ENCODE measurements at places on chromosomes 5 and 9.

- DNase-seq, result no peak
Measured at GRCh38 chr5:145462525-145462924, 372.6 kb downstream of the PRELID2 start.

DNA sequence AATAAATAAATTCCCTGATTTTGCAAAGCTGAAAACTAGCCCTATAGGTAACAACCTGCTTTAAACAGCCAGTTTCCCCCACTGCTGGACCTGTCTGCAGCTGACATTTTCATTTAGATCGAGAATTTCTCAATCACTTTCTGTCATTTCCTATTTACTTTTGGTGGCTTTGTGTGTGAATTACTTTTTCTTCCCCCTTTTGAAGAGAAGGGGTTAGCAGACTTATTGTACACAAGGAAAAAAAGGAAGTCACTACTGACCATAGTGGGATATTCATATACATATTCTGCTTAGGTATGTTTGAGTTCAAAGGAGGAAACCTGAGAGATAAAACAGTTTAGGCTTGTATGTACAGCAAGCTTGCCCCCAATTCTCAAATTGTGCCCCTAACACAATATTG lies 27.0 kb upstream of the IFNB1 start:
- DNase-seq, result no peak

GRCh38 chr5:71632168-71632567 lies 45.0 kb downstream of the MCCC2 start:
- DNase-seq, result no peak

DNA sequence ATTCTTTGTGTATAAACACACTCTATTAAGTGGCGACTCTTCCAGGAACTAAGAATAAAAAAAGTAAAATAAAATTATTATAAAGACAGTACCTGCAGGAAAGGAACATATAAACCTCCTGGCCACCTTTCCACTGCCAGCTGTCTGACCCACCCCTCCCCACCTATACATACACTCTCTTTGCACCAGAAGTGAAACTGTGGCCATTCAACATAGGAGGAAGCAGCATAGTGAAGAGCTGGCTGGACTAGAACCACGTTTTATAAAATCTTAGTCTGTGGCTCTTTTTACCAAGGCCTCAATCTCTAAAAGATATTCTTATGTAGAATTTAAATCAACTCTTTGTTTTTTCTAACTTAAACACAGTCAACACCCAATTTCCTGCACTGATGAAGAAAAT lies 289.6 kb downstream of the GABRB2 start:
- DNase-seq, result no peak

DNA sequence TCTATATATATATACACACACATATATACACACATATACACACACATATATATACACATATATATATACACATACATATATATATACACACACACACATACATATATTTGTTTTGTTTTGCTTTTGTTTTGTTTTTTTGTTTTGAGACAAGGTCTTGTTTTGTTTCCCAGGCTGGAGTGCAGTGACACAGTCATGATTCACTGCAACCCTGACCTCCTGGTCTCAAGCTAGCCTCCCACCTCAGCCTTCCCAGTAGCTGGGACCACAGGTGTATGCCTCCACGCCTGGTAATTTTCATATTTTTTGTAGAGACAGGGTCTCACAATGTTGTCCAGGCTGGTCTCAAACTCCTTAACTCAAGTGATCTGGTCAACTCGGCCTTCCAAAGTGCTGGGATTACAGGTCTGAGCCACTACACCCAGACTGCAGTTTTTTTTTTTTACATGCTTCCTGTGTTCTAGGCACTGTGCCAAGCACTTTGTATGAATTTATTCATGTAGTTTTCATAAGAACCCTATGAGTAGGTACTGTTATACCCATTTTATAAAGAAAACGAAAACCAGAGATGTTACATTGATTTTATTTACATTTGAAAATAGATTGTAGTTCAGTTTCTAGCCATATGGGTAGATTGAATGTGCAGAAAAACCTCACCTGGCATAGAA lies 120.7 kb downstream of the PBX3 start:
- no peak for DNase-seq

DNA sequence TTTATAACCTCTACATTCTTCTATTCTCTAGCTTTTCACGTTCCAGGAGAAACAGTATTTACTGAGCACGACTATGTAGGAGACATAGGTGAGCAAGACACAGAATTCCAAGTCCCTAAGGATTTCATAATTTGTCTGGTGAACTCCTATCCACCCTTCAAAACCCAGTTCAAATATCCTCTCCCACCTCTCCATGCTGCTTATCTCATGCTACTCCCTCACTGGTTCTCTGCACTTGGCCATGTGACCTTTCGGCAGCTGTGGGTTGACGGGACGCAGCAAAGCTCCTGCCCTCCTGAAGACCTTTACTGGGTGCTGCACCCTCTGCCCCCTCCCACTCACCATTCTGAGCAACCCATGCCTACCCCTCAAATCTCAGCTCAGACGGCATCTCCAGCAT lies 173.2 kb downstream of the RGS3 start:
- DNase-seq, result no peak

GRCh38 chr5:4700069-4700468 lies 440.1 kb upstream of the ADAMTS16 start:
- no peak for DNase-seq
